Glutamatergic neuron (in vitro differentiated cells): ENCODE measurements at places on chromosomes 1 and 21. TPM values are rescaled to one million over a fixed set of nuclear protein-coding genes. Genes with fewer than 3 reads are reported as not detected.
A peak's percentile ranks its signal among the peaks of the same experiment; 100 is the strongest.

SESN2 gene
- 57.2 TPM for total RNA-seq

TNFRSF8 gene
- total RNA-seq, result not detected

TRAF3IP3 gene
- not detected for total RNA-seq

CHI3L2 gene
- total RNA-seq, result not detected

DUSP12 gene
- total RNA-seq, result 48.4 TPM

SPRR5 gene
- total RNA-seq, result not detected

SPRR1B gene
- not detected for total RNA-seq

DNA sequence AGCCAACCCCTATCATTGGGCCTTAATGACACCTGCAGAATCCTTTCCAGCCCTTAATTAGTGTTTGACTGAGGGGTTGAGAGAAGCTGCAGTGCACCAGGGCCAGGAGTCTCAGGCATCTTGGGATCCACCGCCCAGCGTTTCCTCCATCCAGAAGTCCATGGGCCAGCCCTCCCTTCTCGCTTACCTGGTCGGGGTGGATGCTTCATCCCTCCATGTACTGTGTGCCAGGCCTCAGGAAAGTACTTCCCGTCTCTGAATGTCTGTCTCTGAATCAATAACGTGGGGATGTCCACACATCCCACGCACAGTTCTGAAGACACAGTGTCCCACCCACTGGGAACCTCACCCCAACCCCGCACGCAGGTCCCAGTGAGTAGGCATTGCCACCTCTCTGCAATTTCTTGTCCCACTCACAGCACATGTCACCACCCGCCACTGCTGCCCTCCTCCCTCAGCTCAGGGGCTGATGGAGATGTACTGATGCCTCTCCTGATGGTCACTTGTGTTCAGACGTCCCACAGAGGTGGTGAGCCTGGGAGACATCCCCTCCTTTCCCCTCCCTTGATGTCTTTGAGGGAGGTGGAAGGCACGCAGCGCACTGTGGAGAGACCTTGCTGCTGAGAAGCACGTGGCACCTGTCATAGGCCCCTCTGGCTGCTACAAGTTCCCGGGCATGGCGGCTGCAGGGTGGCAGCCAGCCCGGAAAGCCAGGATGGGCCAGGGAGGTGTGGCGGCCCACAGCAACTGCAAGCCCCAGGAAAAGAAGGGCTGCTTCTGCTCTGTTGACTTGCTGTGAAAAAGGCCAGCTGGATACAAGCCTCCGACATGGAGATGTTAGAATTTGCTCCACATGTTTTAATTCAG, 29.4 kb upstream of the PRSS38 start:
- DNase-seq, result no peak

- no peak for DNase-seq
These were observed 119.6 kb upstream of the CD34 start for GRCh38 chr1:208030288-208031091.

GRCh38 chr1:108327534-108328466, 83.9 kb upstream of the NBPF4 start:
- no peak for DNase-seq

DNA sequence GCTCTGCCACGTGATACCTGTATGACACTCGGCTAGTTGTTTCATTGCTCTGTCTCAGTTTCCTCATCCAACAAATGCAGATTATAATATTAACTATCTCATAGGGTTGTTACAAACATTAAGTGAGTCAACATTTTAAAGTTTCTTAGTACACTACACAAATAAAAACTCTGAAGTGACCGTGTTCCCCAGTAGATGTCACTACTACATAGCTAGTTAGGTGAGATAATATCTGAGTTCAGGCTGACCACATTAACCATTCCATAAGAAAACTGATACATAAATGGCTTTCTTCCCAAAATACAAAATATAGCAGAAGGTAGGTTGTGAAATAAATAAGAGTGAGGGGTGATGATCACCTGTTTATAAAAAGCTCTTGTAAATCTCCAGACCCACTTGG, 214.1 kb downstream of the NUF2 start:
- DNase-seq, result no peak

DNA sequence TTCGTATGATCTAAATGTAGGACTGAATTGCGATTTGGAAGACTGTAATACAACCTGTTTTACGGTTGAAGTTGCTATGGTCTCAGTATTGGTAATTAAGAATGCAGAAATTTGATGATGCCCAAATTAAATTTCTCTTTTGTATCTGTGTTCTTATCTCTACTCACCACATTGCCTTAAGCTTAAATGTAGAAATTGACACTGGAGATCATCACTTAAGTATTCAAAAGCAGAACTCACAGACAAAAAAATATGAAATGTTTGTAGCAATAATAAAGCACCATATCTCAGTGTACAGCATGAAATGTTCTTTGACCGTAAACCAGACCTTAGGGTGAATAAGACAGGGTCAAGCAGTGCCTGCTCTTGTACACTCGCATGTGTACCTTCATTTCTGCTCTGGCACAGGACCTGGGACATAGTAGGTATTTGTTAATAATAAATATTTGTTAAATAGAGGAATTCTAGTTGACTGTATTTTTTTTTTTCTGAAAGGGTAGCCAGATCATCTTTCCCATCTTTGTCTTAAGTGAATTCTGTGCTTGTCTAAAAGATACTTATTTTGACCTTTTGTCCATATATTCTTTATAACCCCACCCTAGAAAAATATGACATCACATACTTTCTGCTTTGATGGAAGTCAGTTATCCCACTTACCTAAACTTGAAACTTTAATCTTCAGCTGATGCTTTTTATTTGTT, 1.5 kb downstream of the CDC7 start:
- DNase-seq, result no peak

DNA sequence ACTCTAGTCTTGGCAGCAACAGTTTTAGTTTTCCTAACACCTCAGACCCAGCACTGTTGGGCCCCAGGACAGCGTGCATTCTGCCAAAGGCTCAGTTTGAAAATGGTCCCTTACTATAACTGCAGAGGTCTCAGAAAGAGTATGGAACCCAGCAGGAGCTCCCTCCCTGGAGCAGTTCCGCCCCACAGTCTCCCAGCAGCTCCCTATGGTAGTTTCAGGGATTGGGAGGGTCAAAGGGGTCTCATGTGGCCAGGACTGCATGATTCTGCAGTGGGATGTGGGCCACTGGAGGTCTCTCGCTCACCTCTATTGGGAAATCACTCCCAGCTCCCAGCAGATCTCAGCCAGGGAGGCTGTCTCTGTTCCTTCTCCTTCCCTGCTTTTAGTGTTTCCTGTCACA, 12.3 kb downstream of the LY9 start:
- DNase-seq, result no peak

DNA sequence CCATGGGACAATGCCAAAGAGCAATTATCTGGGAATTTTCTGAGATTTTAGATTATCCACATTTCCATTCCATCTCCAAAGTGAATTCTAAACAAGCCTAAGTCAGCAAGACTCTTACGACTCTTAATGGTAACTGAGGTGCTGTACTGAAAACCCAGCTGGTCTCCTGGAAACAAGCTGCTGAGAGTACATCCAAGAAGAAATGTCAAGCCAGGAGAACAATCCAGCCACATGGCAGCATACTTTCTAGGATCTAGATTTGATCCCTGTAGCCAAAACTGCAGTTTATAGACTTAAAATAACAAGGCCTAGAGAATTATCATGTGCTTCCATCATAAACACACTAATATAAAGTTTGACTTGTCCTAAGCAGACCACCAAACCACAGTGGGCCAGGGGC, 45.8 kb downstream of the KCNH1 start:
- DNase-seq, result no peak

GRCh38 chr1:238384381-238384780, 493.7 kb upstream of the ZP4 start:
- DNase-seq, result no peak

- DNase-seq, result no peak
These were observed 502.8 kb downstream of the SMYD3 start for GRCh38 chr1:246004301-246004700.

GRCh38 chr1:235881930-235882700, 15.4 kb upstream of the LYST start:
- DNase-seq, result no peak

DNA sequence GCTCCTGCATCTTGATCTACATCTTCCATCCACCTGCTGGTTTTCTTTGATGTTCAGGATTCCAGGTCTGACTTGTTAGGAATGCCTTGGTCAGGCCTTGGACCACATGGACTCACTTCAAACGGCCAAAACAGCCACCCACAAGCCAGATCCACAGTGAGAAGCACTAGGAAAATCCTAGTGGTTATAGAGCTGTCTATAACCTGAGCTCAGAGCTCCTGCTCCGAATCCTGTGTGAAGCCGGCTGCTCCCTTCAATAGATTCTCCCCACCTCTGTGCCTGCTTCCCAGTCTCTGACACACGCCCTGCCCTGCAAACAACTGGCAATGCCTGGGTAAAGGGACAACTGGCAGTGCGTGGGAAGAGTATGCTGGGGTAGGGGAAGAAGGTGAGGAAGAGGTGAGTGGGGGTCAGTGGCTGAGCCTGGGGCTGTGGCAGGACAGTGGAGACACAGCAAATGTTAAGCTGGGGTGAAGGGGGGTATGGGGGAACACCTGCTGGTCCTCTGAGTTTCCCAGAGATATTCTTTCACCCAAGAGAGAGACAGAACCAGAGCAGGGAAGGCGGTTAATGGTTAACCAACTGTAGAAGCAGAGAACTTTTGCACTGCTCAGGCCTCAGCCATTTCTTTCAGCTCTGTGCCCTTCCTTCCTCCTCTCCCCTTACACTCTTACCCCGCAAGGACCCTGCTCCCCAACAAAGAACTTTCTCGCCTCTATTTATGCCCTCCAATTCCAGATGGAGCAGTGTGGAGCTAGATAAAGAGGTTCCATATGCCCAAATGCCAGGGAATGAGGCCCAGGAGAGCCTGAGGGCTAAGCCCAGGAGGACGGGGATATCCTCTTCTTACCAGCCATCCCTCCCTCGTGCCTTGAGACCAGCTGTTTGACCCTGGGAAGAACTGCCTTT, 4.5 kb downstream of the PLXNA2 start:
- no peak for DNase-seq

DNA sequence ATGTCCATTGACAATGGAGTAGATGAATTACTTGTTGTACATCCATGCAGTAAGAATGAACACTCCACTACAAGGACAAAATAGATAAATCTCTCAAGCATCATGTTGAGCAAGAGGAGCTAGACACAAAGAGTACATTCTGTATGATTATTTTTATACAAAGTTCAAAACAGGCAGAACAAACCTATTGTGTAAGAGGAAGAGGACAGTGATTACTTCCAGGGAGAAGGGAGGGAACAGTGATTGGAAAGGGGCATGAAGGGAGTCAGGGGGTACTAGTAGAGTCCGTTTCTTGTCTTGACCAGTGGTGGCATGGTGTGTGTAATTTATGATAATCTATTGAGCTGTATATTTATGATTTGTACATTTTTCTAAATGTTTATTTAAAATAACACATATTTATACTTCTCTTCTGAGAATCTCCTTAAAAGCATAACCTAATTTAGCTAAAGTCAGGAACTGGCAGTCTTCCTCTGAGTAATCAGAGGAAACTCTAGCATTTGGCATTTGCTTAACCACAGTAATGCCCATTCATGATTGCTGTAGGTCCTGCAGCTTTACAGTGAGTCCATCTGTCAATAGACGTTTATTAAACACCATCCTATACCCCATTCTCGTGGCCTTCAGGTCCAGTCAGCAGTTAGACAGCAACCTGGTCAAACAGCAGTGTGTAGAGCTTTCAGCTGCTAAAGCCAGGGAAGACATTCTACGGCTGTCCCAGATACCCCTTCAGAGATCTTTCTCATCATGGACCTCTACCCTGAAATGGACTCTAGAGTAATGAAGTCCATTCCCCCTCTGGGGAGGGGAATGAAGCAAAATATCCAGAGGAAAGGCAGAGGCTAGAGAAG, 114.1 kb upstream of the GALNT2 start:
- DNase-seq, result no peak

- no peak for DNase-seq
These were observed 319.0 kb downstream of the HHAT start for GRCh38 chr1:210647406-210648333.

DNA sequence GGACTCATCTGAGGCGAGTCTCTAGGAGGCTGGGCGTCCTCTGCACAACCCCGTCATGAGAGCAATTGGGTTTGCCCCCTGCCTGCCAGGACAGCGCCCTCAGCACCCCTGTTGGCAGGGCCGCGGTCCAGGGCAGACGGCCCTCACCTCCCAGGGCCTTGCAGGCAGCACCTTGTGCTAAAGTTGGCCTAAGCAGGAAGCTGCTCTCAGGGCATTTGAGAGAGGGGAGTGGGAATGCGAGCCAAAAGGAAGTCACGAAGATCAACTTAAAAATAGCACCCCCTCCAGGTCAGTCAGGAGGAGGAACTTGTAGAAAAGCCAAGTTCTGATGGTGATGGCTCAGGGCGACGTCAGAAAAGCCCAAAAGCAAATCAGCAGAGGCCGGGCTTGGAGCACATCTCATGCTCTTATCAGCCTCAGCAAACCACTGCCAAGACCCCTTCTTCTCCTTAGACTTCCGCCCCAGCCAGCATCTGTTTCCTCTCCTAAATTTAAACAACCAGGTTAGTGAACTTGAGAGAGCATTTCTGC, 12.6 kb upstream of the ADORA3 start:
- no peak for DNase-seq

DNA sequence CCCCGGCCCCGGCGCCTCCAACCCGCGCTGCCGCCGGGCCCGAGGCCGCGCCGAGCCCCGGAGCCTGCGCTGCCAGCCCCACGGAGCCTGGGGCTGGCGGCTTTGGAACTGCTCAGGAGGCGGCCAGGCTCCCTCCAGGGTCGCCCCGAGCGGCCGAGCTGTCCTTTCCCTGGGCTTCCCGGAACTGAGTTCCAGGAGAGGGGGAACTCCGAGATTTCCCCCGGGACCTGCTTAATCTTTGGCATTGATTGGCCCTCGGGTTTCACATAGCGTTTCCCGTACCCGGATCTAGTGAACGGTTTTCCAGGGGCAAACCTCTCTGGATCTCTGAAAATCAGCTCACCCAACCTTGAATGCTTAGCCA, 504 bp downstream of the H6PD start:
- peak; percentile 69 for DNase-seq

DNA sequence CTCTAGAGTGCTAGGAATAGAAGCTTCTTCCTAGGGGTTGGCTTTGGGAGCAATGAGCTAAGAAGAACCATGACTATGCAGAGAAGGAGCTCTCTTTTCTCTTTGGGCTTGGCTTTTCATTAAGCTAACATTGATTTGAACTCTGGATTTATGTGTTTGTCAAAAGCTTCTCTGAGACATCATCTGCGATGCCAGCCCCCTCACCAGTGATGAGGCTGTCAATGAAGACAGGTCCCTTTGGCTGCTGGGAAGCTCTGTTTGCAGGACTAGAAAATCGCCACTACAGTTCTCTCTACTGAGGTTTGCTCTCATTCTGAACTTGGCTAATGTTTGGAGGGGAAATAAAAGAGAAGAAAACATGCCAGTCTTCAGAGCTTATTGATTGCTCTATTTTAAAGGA, 185.0 kb downstream of the PCP4 start:
- no peak for DNase-seq

- no peak for DNase-seq
These were observed 128.6 kb downstream of the RIPK4 start for GRCh38 chr21:41638201-41638790.

- no peak for DNase-seq
These were observed 10.5 kb downstream of the ARID1A start for GRCh38 chr1:26706315-26706714.

DNA sequence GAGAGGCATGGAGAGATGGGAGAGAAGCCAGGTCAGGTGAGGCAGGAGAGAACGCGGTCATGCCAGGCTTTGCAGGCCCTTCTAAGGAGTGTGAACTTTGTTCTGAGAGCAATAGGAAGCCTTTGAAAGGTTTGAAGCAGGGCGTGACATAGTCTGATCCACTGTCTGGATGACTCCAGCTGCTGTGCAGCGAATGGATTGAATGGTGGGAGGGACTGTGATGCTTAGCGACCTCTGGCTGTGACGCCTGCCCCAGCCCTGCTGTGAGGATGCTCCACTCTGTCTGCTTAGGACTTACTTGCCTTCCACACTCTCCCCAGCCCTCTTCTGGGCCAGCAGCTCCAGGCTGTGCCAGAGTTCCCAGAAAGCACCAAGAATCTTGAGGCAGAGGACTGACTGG, 41.8 kb upstream of the POU3F1 start:
- no peak for DNase-seq
